ENCODE measurements at places on chromosomes 12 and 14. TPM values are rescaled to one million over a fixed set of nuclear protein-coding genes. Genes with fewer than 3 reads are reported as not detected.

DNA sequence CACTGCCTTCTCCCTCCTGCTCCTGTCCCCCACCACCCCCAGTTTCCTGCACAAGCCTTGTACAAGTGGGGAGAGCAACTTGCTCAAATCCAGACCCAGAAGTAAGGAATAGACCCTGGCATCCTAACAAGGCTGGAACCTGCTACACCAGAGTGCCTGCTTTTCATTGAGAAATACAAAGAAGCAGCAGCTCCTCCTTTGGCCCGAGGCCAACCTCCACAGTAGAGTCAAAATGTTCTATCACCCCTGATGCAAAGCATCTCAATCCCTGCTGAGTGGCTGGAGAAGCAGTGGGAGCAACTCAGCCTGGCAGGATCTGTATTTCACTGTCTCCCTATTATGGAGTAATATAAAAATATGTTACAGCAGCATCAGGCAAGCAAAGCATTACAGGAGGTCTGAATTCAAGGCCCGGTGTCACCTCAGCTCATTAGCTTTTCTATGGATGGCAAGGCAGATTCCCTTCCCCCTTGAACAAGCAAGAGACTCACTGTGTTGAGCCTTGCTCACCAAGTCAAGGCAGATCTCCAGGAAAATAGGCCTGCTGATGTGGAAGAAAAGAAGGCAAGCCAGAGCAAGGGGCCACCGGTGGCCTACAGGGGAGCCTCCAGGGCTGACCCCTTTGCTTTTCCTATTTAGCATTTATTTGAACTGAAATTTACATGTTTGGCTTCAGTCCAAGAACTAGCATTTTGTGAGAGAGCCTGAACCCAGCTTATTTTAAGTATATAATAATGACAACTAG is 186.3 kb upstream of the EGLN3 start:
- H3K27me3 ChIP-seq: peaks cover 3% of the 10 kb centered on the region
- H3K36me3 ChIP-seq: no peaks in the 10 kb centered on the region
- no peak overlapping the region for H3K27ac ChIP-seq

DNA sequence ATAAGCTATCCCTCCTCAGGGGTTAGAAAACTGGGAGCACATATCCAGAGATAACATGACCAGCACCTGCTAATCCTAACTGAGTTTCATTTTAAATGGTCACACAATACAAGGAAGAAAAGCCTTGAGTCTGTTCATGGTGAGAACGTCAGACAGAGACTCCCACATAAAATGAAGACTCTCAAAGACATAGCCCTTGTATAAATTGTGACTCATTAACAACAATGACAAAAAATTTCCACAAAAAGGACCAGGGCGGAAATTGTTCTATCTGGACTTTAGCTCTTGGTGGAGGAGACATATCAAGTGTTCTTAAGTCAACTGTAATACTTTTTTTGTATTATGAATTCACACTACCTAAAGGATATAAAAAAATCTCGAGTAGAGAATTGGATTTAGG is 313.7 kb upstream of the DCN start:
- H3K27me3 ChIP-seq: no peaks in the 10 kb centered on the region
- no peak for DNase-seq
- no peak overlapping the region for H3K4me3 ChIP-seq
- no peaks in the 10 kb centered on the region for H3K4me1 ChIP-seq
- no peak overlapping the region for H3K27ac ChIP-seq
- no peaks in the 10 kb centered on the region for H3K36me3 ChIP-seq

DNA sequence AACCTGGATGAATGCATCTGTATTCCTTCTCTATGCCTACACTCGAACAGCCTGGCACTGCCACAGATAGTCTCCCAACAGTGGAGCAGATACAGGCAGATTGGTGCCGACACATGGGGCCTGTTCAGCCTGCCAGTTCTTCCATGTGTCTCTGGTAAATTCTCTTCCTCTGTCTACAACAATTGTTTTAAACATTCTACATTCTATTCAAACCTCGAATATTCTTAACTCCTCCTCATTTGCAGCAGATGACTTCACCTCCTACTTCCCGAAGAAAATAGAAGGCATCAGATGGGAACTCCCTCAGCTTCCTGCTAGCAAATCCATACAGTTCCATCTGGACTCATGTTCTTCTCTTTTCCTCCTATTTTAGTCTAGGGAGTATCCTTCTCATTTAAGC is 43.1 kb upstream of the OTOGL start:
- no peak overlapping the region for H3K4me3 ChIP-seq
- H3K4me1 ChIP-seq: no peaks in the 10 kb centered on the region
- no peaks in the 10 kb centered on the region for H3K36me3 ChIP-seq

DNA sequence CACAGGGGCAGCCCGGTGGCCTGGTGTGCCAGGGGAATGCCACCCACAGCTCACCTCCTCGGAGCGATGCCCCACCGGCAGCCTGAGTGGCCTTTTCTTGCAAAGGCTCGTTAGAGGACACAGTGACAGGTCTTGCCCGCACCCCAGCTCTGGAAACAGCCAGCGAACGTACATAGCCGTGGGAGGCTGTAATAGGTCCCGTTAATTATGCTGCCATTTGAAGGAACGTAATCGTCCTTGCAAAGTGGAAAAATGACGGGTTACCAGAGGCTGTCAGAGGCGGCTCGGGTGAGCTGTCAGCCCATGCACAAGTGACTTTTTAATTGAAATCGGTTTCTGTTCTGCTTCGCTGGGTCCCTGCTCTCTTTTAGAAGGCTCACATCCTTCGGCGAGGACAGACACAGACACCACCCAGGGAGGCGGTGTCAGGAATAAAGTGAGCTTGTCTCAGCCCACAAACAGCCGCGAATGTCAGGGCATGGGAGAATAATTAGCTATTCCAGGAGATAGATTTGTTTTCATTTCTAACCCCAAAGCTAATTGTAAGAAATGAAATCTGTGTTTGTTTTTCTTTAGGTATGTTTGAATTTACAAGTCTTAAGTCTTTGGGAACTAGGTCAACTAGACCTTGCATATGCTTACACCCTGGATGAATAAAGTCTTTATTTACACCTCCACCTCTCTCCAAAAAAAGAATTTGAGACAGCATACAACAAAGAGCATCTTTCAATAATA is 77.2 kb upstream of the RFLNA start:
- H3K4me3 ChIP-seq: no peak overlapping the region
- H3K36me3 ChIP-seq: no peaks in the 10 kb centered on the region
- no peak for DNase-seq
- H3K27me3 ChIP-seq: peaks cover under 1% of the 10 kb centered on the region

EML5 gene
- 2.9 TPM for total RNA-seq

LALBA gene
- total RNA-seq: not detected
